Karpas-422 (cell line): ENCODE measurements at places on chromosomes 1 and 21.

GRCh38 chr1:58005212-58005611 lies 541.3 kb downstream of the OMA1 start:
- no peak for DNase-seq

- no peak for DNase-seq
Observed at GRCh38 chr1:175808573-175808972, 65.2 kb upstream of the TNR start.

- DNase-seq: no peak
Observed at GRCh38 chr21:41953249-41953830, 478 bp downstream of the C2CD2 start.

- DNase-seq: no peak
Observed at GRCh38 chr1:45282351-45282750, 44.3 kb upstream of the HPDL start.

- no peak for DNase-seq
Observed at GRCh38 chr1:119621705-119622104, 26.4 kb downstream of the ZNF697 start.

GRCh38 chr1:21326861-21327344 lies 36.6 kb upstream of the ECE1 start:
- no peak for DNase-seq

DNA sequence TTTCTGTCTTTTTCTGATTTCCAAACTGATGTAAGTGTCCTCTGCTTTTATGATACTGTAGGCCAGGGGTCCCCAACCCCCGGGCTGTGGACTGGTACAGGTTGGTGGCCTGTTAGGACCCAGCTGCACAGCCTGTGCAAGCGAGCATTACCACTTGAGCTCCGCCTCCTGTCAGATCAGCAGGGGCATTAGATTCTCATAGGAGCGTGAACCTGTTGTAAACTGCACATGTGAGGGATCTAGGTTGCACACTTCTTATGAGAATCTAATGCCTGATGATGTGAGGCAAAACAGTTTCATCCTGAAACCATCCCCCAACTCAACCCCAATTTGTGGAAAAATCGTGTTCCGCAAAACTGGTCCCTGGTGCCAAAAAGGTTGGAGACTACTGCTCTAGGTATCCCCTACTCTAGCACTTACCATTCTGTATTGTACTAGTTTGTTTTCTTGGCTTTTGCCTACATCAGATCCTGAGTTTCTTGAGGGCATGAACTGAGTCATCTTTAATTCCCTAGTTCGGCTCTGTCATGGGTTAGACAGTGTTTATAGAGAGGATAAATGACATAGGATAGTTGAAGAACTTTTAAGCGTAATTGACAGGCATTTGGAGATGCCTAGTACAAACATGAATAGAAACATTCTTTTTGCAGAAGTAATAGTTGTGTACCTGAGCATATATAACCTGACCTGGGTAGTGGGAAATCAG lies 4.1 kb downstream of the ABCD3 start:
- DNase-seq: no peak

GRCh38 chr1:15029786-15030185 lies 123.8 kb upstream of the TMEM51 start:
- no peak for DNase-seq

- no peak for DNase-seq
Observed at GRCh38 chr1:107673006-107673405, 292.0 kb downstream of the VAV3 start.

DNA sequence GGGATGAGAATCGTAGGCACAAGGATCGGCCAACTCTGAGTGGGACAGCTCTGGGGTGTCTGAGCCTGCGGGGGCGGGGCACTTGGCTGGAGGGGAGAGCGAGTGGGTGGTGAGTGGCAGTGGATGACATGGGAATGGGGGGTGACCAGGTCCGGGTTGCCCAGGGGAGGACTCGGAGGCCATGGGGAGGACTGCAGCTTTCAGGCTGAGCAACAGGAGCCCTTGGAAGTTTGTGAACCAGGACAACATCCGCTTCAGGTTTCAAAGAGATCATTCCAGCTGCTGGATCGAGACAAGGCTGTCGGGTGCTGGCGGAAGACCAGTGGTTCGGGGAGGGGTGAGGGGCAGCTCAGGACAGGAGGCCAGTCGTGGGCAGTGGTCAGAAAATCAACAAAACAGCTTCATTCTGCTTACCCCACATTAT lies 124.4 kb upstream of the IRF2BP2 start:
- DNase-seq: no peak

DNA sequence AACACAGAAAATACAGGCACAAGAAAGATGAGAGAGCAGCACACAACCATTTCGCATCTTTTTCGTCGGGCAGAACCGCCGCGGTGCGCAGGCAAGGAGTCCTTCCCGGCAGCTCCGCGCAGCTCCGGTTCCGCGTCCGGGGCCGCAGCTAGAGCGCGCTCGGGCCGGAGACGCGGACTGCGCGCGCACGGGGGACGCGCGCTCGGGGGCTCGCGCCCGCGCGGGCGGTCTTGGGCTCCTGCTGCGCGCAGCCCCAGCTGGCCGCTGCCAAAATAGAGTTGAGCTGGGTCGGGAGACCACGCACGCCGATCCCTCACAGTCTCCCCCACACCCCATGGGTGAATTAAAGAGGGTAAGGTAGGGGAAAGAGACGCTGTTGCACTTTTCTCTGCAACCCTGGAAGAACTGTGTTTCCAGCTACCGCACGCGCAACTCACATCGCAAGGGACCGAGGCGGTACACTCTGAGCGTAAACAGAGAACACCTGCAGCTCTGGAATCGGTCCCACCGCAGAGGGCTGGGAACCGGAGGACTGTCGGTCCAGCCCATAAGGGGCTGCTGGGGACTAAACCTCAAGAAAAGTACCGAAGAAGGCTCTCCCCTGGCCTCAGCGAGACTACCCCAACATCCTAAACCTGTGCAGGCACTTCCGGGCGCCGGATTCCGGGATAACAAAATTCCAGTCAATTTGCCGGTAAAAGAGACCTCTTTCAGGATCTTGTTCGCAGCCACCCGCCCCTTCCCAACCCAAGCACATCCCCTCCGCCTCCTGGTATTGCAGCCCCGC lies 1.7 kb downstream of the NR5A2 start:
- no peak for DNase-seq

DNA sequence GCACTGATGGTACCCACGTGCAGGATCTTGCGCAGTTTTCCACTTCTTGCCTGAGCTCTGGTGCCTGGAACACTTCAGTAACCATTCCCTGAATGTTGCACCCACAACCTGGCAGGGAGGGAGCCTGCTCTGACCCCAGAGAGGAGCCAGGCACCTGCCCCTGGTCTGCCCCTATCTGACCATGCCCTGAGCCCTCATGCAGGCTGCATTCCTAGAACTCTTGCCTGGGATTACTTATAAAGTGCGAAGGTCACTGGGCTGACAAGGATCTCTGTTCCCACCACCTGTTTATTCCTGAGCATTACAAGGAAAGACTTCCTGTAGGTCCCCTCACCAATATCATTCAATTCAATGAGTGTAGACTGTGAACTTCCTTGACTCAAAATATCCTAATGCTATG lies 191.9 kb upstream of the FMN2 start:
- DNase-seq: no peak

DNA sequence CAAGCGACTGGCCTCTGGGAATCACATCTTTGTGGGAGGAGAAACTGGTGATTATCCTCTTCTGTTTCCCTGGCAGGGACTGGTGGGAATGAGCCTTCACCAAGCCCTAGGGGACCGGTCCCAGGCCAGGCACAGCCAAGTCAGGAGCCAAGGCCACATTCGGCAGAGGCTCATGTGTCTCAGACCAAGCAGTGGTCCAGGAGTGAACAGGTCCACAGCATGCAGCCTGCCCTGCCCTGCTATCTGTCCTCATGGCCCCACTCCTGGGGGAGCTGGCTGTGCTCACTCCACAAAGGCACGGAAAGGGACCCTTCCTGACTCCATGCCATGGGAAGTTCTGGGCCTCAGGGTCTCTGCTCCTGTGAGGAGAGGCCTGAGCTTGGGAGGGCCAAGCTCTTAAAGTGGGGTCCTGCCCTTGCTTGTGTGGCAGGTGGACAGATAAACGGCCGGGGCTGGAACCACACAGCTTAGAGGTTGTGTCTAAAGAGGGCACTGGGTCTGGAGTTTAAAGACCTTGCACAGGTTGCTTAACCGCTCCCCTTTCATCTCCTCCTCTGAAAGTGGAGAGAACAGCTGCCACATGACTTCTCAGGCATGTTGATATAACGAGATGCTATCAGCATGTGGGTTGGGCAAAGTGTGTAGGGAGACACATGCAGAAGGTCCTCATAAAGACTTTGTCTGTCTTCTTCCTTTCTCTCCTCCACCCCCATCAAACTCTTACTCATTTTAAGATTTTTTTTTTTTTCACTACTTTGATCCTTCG lies 57.5 kb downstream of the CASQ2 start:
- no peak for DNase-seq

DNA sequence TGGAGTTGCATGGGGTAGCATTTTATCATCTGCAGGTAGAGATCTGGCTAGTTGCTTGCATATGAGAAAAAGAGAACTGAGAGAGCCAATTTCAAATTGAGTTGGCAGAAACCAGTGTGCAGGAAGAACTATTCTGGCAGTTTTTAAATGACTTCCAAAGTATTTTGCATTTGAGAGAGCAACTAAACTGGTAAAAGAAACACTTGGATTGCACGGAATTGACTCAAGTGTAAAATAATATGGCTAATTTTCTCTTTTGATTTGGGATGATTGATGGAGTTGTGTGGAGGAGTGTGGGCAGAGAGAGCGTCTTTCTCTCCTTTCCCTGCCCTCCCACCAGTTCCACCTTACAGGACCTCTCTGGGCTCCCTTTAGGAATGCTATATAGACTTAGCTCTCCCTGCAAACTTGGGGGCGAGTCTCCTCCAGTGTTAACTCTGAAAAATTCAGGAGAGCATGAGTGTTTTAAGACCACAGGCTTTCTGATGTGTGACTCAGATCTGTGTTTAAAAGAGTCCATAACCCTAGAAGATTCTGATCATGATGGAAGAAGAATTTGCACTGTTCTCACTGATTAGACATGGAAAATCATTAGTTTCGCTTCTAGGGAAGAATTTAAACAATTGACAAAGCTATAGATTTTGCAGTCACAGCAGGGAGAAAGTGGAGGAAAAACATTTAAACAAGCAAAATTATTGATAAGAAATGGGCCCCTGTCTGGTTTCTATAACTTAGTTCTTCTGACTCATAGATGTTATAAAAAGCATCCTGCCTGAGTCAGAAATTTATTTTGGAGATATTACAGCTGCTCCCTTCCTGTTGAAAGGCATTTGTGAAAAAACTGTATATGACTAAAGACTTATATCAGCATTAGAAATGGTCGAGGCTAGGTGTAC lies 24.9 kb upstream of the CTBS start:
- DNase-seq: peak; percentile 32

DNA sequence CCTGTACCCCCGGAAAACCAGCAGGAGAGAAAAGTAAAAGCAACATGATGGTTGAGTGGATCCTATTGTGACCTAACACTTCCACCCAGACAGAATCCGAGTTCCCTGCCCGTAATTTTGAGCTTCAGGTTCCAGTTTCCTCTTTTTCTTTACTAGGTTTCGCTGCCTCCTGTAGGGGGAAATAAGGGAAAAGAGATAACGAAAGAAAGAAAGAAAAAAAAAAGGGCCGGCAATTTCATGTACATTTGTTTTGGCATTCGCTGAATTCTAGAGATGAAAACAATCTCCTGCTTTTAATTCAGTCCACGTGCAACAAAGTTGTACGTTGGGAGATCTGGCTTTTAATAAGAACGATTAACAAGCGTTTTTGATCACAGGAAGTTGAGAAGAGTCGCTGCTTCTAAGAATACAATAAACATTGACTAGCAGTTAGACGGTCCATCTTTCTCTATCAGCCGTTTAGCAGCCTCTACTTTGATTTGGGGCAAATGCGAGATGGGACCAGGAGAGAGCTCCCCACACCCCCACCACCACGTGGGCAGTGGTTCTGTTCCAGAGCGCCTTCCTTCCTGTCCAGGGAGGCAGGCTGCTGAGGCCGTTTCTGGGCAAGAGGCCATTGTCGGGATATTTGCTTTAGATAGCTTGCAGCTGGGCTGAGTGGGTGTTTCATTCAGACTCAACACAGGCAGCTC lies 155.9 kb upstream of the RUNX1 start:
- DNase-seq: peak; percentile 54
